ENCODE measurements at places on chromosomes 6 and 20. TPM values are rescaled to one million over a fixed set of nuclear protein-coding genes. Genes with fewer than 3 reads are reported as not detected.

SPATA25 gene
- 0.66 TPM for total RNA-seq

COQ3 gene
- 23.4 TPM for total RNA-seq

PNPLA1 gene
- total RNA-seq, result not detected

CENPW gene
- total RNA-seq, result 44.1 TPM
